Endothelial cell of umbilical vein (primary cell): ENCODE measurements at places on chromosomes 11 and 22. TPM values are rescaled to one million over a fixed set of nuclear protein-coding genes. Genes with fewer than 3 reads are reported as not detected.

F2 gene
- total RNA-seq, result not detected in 2 replicates

SEC14L6 gene
- 0.15 TPM in 1 of 2 replicates, not detected in the other for total RNA-seq

HTR3B gene
- not detected in 2 replicates for total RNA-seq

MS4A12 gene
- not detected in 2 replicates for total RNA-seq

GLYATL2 gene
- total RNA-seq, result not detected in 2 replicates

SMPD1 gene
- total RNA-seq, result 51.9 and 58.9 TPM in 2 replicates

BEST1 gene
- total RNA-seq, result 0.21 TPM in 1 of 2 replicates, not detected in the other

KCTD14 gene
- total RNA-seq, result 1.1 and 1.8 TPM in 2 replicates

AGBL2 gene
- 0.86 TPM in 1 of 2 replicates, not detected in the other for total RNA-seq

CCDC73 gene
- total RNA-seq, result not detected in 2 replicates

SLC22A6 gene
- not detected in 2 replicates for total RNA-seq

LRRC56 gene
- total RNA-seq, result 0.55 and 0.90 TPM in 2 replicates

DNAJB13 gene
- 0.46 TPM in 1 of 2 replicates, not detected in the other for total RNA-seq

TRMU gene
- 60.4 and 65.7 TPM in 2 replicates for total RNA-seq

DLG2 gene
- total RNA-seq, result 1.1 and 2.0 TPM in 2 replicates

CRYBA4 gene
- total RNA-seq, result not detected in 2 replicates
